ENCODE measurements at places on chromosomes 2 and 18. TPM values are rescaled to one million over a fixed set of nuclear protein-coding genes. Genes with fewer than 3 reads are reported as not detected.
A peak's percentile ranks its signal among the peaks of the same experiment; 100 is the strongest.

The CD8B2 gene
- total RNA-seq = not detected

The IL18R1 gene
- total RNA-seq = 3.6 TPM

The SCN3A gene
- total RNA-seq = 0.12 TPM

The SCN2A gene
- total RNA-seq = 0.46 TPM

DNA sequence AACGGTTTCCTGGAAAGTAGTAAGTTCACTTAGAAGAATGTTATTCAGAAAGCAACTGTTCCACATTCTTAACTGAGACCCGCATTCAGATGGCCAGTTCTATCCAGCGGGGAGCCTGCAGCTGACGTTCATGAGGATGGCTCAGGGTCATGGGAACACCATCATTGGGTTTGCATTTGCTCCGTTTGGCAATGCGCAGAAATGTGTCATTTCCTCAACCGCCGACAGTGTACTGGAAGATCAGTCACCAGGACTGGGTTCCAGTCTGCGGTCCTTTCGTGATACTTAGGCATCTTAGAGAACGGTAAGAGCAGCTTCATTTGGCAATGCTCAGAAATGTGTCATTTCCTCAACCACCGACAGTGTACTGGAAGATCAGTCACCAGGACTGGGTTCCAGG, 104.0 kb downstream of the DNER start:
- DNase-seq = peak; percentile 61
- no peak overlapping the region for H3K4me3 ChIP-seq
- no peaks in the 10 kb centered on the region for H3K27me3 ChIP-seq
- H3K36me3 ChIP-seq = no peaks in the 10 kb centered on the region
- H3K27ac ChIP-seq = peak overlapping the region; percentile 84
- peaks cover 12% of the 10 kb centered on the region for H3K4me1 ChIP-seq

DNA sequence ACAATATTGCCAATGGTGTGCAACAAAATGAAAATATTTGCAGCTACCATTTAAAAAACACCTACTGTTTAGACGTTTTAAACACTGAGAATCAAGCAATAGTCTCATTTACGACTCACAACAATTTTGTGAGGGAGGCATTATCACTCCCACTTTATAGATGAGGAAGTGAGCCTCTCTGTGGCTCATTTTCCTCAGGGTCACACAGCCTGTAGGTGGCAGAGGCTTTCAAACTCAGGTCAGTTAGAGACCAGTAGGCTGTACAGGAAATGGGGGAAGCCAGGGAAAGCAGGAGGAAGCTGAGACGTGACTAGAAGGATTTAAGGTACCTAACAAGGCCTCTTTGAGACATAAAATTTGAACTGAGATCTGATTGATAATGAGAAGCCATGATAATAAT, 95.0 kb upstream of the ZNF521 start:
- H3K27ac ChIP-seq = no peak overlapping the region
- no peak for DNase-seq
- H3K4me3 ChIP-seq = no peak overlapping the region
- no peaks in the 10 kb centered on the region for H3K36me3 ChIP-seq
- no peaks in the 10 kb centered on the region for H3K4me1 ChIP-seq

- H3K27ac ChIP-seq = no peak overlapping the region
- DNase-seq = no peak
- H3K4me1 ChIP-seq = no peaks in the 10 kb centered on the region
These were observed 121.7 kb downstream of the LYPD6B start for GRCh38 chr2:149160195-149160594.

GRCh38 chr2:25794544-25795276, 83.6 kb downstream of the ASXL2 start:
- H3K4me3 ChIP-seq = no peak overlapping the region
- H3K4me1 ChIP-seq = no peaks in the 10 kb centered on the region
- no peaks in the 10 kb centered on the region for H3K36me3 ChIP-seq

GRCh38 chr2:236129935-236130334, 38.3 kb downstream of the GBX2 start:
- no peak for DNase-seq
- no peaks in the 10 kb centered on the region for H3K27me3 ChIP-seq
- H3K36me3 ChIP-seq = no peaks in the 10 kb centered on the region
- H3K27ac ChIP-seq = no peak overlapping the region

DNA sequence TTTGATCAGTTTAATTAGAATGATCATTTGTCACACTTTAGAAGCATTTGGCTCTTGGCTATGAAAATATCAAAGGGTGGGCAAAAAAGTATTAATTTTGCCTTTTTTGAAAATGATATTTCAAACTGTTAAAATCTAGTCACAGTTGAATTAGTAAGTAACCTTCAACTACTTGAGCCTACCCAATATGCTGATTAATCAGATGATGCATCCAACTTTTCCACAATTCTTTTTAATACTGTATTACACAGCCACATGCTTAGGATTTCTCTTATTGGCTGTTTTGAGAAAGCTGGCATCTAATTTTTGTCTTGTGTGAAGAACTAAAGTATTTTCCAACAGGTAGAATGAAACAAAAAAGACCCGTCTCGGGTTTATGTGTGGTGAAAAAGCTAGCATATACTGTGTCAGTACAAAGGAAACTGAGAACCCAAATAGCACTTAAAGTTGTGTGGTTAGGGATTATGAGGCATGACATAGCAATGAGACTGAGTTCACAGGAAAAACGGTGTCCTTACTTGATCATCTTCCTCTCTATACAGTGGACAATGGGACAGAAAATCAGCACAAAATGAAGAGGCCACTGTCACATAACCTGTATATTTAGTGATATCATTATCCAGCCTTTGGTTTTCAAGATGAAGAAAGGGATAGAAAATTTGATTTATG, 11.7 kb downstream of the OSBPL6 start:
- H3K36me3 ChIP-seq = no peaks in the 10 kb centered on the region
- H3K27ac ChIP-seq = peak overlapping the region; percentile 41
- peak; percentile 68 for DNase-seq
- peak overlapping the region; percentile 17 for H3K4me3 ChIP-seq
- H3K27me3 ChIP-seq = no peaks in the 10 kb centered on the region

DNA sequence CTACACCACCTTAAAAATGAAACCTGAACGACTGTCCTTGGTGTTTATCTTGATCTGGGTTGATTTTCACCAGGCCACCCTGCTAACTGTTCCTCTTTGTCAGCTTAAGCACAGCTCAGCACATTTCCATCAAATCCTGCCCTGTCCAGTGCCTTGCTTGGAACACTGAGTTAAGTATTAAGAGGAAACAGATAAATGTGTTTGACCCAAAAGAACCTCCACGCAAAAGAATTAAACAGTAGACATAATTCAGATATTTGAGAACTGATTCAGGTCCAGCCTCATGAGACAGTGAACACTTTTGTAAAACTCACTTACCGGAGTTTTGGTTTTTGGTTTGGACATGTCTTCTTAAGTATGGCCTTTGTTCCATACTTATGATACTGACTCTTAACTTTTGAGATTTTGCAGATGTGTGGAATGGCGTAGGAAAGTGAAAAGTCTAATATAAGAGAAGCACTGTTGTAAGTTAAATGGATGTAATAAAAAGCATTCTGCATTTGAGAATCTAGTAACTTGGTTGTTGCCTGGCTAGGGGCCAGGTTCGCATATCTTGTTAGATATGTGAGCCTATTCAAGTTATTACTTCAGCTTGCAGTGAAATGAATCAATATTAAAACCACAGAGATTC, 88.9 kb upstream of the SERPINE2 start:
- no peaks in the 10 kb centered on the region for H3K36me3 ChIP-seq
- no peaks in the 10 kb centered on the region for H3K27me3 ChIP-seq
- no peak overlapping the region for H3K4me3 ChIP-seq
- DNase-seq = no peak
- no peaks in the 10 kb centered on the region for H3K4me1 ChIP-seq

GRCh38 chr2:36807223-36807886, 110.8 kb downstream of the VIT start:
- no peaks in the 10 kb centered on the region for H3K4me1 ChIP-seq
- H3K27me3 ChIP-seq = no peaks in the 10 kb centered on the region
- DNase-seq = no peak
- no peak overlapping the region for H3K4me3 ChIP-seq
- no peaks in the 10 kb centered on the region for H3K36me3 ChIP-seq
- H3K27ac ChIP-seq = no peak overlapping the region

Measured in PC-3 (cell line).